Esophagus squamous epithelium (tissue), 5 donors: ENCODE measurements at places on chromosomes 5 and 9.

GRCh38 chr5:107126341-107126740 is 544.4 kb downstream of the EFNA5 start:
- DNase-seq: no peak

GRCh38 chr9:108860354-108860753 is 1.7 kb upstream of the ACTL7A start:
- DNase-seq: no peak

GRCh38 chr9:14240537-14240936 is 73.4 kb downstream of the NFIB start:
- DNase-seq: no peak

GRCh38 chr9:136198605-136199083 is 6.3 kb downstream of the LHX3 start:
- DNase-seq: no peak

DNA sequence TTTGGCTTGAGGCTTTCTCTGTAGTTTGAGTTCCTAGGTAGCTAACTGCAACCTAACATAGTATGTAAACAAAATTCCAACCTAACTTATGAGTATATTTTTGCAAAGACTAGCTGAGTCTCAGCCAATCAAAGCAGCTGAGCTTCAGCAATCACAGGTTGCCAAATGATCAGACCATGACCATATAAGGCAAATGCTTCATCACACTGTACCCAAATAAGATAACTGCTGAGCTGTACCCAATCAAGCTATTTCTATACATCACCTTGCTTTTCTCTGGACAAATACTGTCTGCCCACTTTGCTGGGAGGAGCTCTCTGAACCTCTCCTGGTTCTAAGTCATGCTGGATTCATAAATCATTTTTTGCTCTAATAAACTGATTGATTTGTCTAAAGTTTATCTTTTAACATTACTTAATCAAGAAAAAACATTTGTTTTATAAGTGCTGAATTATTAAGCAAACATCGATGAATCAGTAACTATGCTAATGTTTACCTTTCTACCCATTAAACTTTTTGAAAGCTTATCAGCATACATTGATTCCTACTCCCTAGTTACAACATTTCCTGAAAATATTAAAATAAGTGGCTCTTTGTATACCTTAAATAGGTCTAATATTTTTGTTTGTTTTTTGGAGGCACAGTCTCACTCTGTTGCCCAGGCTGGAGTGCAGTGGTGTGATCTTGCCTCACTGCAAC is 129.7 kb upstream of the PCA3 start:
- DNase-seq: no peak

DNA sequence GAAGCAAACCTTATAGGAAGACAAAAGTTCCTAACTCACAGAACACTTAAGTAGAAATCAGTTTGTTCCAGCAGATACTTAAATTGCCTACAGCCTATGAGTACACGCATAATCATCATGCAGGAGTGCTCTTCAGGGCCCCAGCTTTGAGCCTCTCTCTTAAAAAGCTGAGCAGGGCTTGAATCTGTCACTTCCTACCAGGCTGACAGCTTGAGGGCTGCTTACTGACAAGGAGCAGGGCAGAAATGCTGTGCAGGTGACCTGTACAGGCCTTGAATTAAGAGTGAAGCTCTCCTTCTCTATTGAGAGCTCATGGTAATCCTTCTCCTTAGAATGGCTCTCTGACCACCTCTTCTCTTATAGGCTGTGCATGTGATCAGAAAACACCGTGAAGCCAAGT is 66.5 kb upstream of the MAST4 start:
- DNase-seq: no peak

DNA sequence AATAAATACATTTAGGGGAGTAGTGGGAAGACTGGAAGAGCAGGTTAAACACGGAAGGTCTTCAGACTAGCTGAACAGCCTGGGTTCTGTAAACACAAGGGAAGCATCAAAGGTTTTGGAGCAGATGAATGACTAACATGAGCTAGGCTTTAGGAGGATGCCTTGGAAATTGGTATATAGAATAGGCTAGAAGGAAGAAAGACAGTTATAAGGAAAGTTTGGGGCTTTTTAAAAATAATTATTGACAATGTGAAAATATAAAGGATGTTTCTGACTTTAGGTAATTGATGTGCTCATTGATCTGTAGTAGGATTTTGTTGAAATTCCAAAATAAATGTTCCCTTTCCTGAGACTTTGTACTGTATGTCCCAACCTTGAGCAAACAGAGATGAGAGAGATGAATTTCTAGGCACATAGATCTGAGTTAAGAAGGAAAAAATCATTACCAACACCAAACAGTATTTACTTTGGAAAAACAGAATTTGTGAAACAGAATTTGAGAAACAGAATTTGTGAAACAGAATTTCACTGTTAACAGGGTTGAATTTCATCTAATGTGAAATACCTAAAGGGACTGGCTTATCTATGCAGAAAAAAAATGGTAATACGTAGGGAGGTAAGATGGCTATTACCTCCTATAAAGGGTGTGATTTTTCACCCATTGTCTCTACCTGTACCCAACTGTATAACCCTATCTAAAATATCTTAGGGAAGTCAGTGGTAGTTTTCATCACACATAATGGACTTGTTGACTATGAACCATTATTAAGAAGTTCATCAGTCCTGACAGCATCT is 28.8 kb downstream of the SKP2 start:
- no peak for DNase-seq

- DNase-seq: no peak
These were observed 17.2 kb downstream of the LIX1 start for GRCh38 chr5:97125125-97125683.

- DNase-seq: no peak
These were observed 226.1 kb upstream of the PIK3R1 start for GRCh38 chr5:67989456-67989855.

DNA sequence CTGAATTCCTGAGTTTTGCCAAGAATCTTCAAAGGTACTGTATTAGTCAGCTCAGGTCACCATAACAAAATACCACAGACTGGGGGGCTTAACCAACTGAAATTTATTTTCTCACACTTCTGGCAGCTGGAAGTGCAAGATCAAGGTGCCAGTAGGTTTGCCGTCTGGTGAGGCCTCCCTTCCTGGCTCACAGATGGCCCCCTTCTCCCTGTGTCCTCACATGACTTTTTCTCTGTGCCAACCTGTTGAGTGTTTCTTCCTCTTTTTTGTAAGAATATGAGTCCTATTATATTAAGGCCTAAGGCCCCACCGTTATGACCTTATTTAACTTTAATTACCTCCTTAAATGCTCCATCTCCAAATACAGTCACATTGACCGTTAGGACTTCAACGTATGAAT is 156.1 kb upstream of the KIF2A start:
- no peak for DNase-seq

DNA sequence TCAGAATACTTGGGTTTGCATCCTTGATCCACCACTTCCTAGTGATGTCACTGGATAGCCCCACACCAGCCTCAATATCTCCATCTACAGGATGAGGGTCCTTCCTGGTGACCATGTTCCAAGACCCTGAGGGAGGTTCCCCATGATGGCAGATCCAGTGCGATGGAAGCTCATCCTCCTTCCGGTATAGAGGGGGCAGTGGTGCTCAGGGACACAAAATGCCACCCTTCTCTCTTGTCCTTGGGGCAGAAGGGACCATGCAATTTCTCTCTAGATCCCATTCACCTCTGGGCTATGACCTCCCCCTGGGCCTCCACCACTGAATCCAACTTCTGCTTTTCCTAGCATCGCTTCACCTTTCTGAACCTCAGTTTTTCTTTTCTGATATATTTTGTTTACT is 5.4 kb upstream of the SLC25A51 start:
- DNase-seq: no peak

- no peak for DNase-seq
These were observed 21.2 kb downstream of the NSUN2 start for GRCh38 chr5:6611334-6612256.

- DNase-seq: no peak
These were observed 162.8 kb downstream of the PIK3R1 start for GRCh38 chr5:68378204-68378820.

- no peak for DNase-seq
These were observed 92.2 kb upstream of the IL33 start for GRCh38 chr9:6123416-6123815.

- DNase-seq: no peak
These were observed 107.5 kb downstream of the GALNT10 start for GRCh38 chr5:154298065-154298464.

DNA sequence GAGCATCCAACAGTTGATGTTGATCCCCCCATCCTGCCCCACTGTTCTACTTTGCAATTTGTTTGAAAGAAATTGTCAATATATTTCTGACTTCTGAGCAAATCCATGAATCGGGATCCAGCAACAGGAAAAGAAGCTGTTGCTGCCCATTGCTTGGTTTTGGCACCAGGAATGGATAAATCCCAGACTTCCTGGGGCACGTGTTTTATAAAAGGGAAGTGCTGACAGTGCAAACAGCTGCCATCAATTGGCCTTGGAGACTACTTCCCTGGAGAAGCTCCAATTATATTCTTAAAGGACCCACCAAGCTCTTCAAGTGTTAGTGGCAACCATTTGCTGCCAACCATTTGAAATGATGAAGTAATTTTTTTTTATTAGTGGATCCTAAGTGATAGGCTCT is 13.7 kb downstream of the STK32A start:
- no peak for DNase-seq

- DNase-seq: no peak
These were observed 57.2 kb downstream of the OLFM1 start for GRCh38 chr9:135144581-135145170.

DNA sequence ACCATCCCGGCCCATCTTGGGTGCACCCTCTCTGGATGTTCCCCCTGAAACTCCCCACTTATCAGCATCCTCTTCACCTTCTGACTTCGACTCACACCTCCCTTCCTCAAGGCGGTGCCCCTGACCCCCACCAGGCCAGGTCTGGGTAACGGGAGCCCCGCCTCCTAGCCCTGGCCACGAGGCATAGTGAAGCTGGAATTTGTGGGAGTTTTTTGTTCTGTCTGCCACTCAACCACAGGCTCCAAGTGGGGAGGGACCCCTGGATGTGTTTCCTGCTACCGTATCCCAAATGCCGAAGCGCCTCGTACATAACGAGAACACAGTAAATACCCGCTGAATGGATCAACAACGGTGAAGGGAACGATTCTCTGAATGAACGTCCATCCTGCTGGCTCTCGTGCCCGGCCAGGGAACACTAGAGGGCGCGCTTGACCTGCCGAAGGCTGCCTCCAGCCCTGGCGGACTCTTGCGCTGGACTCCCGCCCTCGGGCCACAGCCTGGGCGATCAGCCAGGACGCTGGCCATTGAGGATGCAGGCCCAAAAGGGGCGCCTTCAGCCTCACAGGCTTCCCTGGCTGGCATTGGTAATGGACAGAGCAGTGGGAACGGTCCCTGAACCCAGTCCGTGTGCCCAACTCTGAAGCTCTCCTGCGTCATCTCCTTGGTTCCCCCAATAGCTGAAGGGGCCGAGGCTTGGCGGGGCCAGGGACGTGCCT is 47.3 kb upstream of the PHYKPL start:
- DNase-seq: peak; percentile 24

GRCh38 chr5:143605403-143606005 is 202.0 kb upstream of the NR3C1 start:
- no peak for DNase-seq

GRCh38 chr9:75471549-75472114 is 383.3 kb downstream of the OSTF1 start:
- DNase-seq: no peak

DNA sequence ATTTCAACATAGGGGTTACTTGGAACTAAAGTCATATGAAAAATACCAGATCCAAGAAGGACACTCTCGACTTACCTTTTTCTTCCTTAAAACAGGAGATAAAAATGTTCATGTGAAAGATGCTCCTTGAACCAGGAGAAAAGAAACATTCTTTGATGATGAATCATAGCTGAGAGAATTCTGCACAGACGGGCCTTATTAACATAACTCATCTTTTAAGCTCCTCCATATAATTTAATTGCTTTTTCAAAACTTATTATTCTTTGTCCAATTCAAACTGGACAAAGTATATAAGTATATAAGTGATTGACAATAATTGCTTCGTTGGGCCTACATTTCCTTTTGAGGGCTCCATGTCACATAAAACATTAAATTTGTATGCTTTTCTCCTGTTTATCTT is 945.2 kb upstream of the C9orf72 start:
- no peak for DNase-seq

GRCh38 chr9:81234924-81235610 is 454.3 kb downstream of the TLE1 start:
- no peak for DNase-seq

- DNase-seq: no peak
These were observed 3.4 kb downstream of the KCNT1 start for GRCh38 chr9:135705376-135705775.

- no peak for DNase-seq
These were observed 67.1 kb upstream of the SNX2 start for GRCh38 chr5:122707796-122708195.

GRCh38 chr5:26388976-26389375 is 649.4 kb downstream of the CDH9 start:
- no peak for DNase-seq

- no peak for DNase-seq
These were observed 242.9 kb downstream of the MCTP1 start for GRCh38 chr5:95042037-95042436.

DNA sequence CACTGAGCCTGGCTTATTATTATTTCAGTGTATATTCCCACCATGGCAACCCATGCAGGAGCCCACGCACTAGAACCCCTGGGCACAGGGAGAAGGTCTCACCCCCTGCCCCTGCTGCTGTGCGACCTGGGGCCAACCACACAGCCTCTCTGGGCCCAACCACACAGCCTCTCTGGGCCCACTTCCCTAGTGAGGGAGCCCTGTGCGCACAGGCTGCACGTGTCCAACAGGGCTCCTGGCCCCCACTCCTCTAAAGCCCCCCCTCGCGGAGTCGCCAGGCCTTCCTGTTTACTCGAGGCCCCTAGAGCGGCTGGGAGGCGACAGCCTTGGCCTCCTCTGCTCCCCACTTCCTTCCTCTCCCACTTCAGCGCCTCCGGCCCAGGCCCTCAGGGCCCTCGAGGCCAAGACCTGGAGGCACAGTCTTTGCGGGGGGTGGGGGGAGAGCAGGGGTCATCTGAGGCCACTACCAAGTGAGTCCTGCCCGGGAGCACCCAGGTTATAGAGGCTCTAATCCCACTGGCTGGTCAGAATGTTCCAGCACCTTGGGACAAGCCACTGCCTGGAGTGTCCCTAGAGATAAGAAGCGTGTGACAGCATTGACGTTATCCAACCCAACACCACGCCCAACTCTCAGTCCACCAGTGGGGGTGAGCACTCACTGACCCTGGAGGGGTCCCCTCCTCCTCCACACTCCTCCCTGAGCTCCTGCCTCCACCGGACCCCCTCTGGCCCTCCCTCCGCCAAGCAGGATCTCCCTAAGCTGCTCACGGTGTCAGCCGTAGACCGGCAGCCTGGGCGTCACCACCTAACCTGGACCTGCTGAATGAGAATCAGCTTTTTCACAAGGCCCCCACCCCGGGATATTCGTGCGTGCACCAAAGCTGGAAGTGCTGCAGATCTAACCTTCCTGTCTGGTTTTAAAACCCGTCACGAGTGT is 7.9 kb upstream of the ENG start:
- no peak for DNase-seq
